Pons (tissue), 1 donor: ENCODE measurements at places on chromosomes 11 and 22.

- no peak for DNase-seq
Measured at GRCh38 chr11:126732981-126733380, 267.6 kb downstream of the KIRREL3 start.

DNA sequence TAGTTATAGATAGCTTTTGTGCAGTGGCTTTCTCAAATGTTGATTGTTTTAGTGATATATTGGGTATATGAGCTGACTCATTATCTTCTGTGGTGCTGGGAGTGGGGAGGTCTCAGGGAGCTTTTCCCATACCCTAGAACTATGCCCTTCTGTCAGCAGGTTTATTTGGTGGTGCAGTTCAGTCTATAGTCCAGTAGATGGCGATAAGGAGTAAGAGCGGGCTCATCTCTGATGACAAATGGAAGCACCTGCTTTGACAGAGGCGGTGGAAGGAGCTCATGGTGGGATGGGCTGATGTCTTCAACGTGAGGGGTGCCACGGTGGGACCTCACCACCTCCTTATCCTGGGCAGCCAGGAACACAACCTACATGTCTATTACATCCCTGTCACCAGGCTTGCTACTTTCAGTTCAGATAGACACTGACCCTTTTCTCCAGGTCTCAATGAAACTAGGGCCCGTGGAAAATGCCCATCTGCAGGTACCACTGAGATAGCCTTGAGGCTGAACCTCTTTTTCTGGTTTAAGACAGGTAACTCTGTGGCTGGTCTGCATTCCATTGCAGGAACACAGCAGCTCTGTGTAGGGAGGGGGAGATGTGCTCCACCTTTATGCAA is 13.0 kb upstream of the OR6A2 start:
- peak; percentile 42 for DNase-seq

DNA sequence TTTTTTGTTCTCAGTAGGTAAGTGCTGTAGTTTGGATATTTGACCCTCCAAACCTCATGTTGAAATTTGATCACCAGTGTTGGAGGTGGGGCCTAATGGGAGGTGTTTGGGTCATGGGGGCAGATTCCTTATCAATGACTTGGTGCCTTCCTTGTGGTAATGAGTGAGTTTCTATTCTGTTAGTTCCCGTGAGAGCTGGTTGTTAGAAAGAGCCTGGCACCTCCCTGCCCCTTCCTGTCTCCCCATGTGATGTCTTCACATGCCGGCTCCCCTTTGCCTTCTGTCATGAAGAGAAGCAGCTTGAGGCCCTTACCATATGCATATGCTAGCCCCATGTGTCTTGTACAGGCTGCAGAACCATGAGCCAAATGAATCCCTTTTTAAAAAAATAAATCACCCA is 138.3 kb downstream of the TMEM135 start:
- no peak for DNase-seq

- DNase-seq: no peak
Measured at GRCh38 chr11:76310832-76311595, 69.9 kb downstream of the THAP12 start.

DNA sequence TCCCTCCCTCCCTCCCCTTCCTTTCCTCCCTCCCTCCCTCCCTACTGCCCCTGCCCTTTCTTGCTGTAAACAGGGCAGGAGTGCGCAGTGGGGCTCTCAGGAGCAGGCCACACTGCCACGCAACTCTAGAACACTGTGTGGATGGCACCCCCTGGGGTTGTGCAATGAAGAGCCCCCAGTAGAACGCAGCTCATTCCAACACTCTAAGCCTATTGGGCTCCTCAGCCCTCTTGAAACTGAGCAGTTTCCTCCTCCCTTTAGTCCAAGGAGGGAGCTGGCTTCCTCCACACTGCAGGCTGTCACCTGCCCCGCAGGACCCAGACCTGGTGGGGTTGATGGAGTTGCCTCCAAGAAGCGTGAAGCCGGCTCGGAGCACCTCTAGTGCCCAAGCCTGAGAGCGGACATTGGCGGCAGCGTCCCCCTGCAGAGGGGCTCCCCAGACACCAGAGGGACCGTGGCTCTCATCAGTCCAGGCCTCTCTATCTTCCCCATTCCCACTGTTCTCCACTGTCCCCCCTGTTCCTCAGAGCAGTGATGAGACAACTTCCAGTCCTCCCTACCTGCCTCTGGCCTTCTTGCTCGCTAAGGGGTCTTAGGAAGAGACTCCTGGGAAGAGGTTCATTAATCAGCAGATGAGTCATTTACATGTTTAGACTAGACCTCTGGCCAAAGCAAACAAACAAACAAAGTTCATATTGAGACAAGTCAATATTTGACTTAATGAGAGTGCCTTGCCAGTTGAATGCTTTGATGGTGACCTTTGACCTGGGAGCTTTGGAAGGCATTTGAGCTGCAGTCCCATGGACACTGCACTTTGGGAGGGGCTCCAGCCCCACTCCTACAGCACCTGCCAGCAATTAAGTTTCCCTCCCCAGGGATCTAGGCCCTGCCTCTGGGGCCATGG is 64.0 kb downstream of the RPUSD4 start:
- DNase-seq: no peak

DNA sequence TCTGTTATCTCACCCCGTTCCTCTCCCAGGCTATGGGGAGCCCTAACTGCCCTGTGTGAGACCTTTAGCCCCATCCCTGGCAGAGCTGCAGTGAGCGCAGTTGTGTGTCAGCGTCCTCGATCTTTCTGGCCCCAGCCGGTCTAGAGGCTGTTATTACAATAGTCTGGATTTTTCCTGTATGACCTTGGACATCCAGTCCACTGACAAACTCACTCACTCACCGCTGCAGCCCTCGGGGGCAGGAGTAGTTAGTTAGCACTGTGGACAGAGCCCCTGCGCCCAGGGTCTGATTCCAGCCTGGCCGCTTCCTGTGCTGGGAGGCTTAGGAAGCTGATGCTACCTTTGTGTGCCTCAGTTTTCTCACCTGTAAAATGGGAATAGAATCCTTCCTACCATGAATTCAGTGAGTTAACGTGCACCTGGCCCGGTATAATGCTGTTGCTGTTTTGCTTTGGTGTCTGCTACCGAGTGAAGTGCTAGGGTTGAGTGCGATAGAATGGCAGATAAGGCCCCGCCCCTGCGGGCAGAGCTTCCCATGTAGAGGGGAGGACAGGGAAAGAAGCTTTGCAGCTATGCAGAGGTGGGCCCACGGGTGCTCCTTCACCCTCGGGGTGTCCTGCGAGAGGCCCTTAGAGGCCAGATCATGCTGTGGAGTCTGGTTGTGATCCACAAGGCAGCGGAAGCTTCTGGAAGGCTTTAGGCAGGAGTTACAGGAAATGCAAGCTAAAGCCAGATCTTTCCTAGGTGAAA is 3.0 kb downstream of the LRP5 start:
- DNase-seq: no peak

GRCh38 chr11:12316432-12316831 is 60.9 kb upstream of the PARVA start:
- DNase-seq: no peak

DNA sequence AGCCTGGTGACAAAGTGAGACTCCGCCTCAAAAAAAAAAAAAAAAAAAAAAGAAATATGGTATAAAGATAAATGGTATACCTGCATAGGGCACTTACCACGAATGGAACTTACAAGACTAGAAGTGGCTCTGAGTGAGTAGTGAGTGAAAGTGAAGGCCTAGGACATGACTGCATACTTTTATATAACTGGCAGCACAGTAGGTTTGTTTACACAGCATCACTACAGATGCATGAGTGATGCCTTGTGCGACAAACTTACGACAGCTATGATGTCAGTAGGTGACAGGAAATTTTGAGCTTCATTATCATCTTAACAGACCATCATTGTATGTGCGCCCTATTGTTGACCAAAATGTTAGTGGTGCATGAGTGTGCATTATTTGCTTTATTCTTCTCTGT is 17.7 kb downstream of the XRCC6 start:
- no peak for DNase-seq

GRCh38 chr22:36227396-36227795 is 11.9 kb downstream of the APOL2 start:
- no peak for DNase-seq

GRCh38 chr11:469684-470560 is 19.8 kb downstream of the PTDSS2 start:
- DNase-seq: peak; percentile 92

DNA sequence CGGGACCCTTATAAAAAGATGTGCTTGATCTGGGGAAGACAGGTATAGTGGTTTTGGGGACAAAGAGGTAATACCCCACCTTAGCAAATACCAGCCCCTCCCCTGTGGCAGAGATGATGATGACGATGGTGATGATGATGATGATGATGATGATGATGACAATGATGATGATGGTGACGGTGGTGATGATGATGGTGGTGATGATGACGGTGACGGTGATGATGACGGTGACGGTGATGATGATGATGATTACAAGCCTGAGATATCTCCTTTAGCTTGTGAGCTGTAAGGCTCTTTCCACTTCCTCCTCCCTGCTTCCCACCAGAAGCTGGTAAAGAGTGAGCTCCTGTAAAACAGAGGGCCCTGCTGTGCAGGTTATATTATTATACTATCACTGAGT is 89.5 kb upstream of the TMEM45B start:
- no peak for DNase-seq

DNA sequence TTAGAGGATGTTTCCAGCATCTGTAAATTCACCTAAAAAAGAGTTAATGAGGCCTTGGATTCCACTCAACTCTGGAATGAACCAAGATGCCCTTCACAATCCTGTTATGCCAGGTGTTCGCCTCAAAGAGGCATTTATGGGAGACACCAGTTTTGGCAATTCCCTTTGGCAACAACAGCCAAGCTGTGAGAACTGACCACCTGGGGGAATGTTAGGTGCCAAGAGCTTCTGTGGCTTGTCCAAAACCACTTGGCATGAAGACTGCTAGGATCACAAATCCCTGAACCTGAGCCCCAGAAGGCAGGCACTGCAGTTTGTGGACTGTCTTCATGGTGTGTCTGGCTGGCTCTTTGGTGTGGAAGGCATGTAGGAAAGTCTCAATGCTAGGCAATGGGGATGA is 164.4 kb upstream of the BDNF start:
- no peak for DNase-seq
